Osteoblast (primary cell): ENCODE measurements at places on chromosomes 2 and 18. TPM values are rescaled to one million over a fixed set of nuclear protein-coding genes. Genes with fewer than 3 reads are reported as not detected.

- peaks cover 8% of the 10 kb centered on the region for H3K4me1 ChIP-seq
- no peaks in the 10 kb centered on the region for H3K36me3 ChIP-seq
- H3K4me3 ChIP-seq = no peak overlapping the region
- no peaks in the 10 kb centered on the region for H3K27me3 ChIP-seq
- H3K27ac ChIP-seq = no peak overlapping the region
- DNase-seq = no peak
Observed at GRCh38 chr2:37370666-37371065, 26.2 kb downstream of the QPCT start.

- DNase-seq = peak; percentile 62
- H3K4me1 ChIP-seq = peaks cover 21% of the 10 kb centered on the region
- no peak overlapping the region for H3K27ac ChIP-seq
- H3K27me3 ChIP-seq = peaks cover 37% of the 10 kb centered on the region
Observed at GRCh38 chr18:49560624-49561288, 1.1 kb upstream of the LIPG start.

GRCh38 chr2:117523267-117523666 lies 291.2 kb upstream of the DDX18 start:
- no peaks in the 10 kb centered on the region for H3K4me1 ChIP-seq
- no peak overlapping the region for H3K4me3 ChIP-seq
- no peak overlapping the region for H3K27ac ChIP-seq
- no peaks in the 10 kb centered on the region for H3K27me3 ChIP-seq

- H3K36me3 ChIP-seq = peaks cover 30% of the 10 kb centered on the region
- H3K4me3 ChIP-seq = no peak overlapping the region
- H3K4me1 ChIP-seq = peaks cover 6% of the 10 kb centered on the region
- no peak for DNase-seq
- no peaks in the 10 kb centered on the region for H3K27me3 ChIP-seq
- no peak overlapping the region for H3K27ac ChIP-seq
Observed at GRCh38 chr2:37005118-37005868, 39.0 kb upstream of the STRN start.

- peak overlapping the region; percentile 42 for H3K27ac ChIP-seq
- H3K4me3 ChIP-seq = no peak overlapping the region
- H3K4me1 ChIP-seq = peaks cover 40% of the 10 kb centered on the region
Observed at GRCh38 chr2:67389788-67390187, 7.3 kb upstream of the ETAA1 start.

GRCh38 chr2:1793868-1794445 lies 49.6 kb upstream of the PXDN start:
- H3K36me3 ChIP-seq = no peaks in the 10 kb centered on the region
- H3K4me1 ChIP-seq = no peaks in the 10 kb centered on the region
- H3K4me3 ChIP-seq = no peak overlapping the region

DNA sequence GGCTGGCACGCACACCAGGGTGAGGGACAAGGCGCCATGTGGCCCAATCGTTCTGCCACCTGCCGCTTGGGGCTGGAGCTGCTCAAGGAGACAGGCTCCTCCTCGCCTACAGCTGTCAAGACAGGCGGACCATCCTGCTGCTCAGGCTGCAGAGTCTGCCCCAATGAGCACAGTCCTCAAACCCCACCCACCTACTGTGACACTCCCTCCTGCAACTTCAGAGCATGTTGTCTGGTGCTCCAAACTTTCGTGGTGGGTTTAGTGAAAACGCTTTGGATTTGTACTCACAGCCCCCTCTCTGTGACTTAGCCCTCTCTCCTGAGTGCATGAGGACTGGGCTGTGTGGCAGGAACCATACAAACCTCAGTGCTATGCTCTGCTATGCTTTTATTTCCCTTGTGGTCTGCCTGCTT lies 23.2 kb upstream of the SLC35F6 start:
- no peaks in the 10 kb centered on the region for H3K4me1 ChIP-seq
- H3K36me3 ChIP-seq = no peaks in the 10 kb centered on the region
- H3K4me3 ChIP-seq = no peak overlapping the region
- no peak overlapping the region for H3K27ac ChIP-seq

DNA sequence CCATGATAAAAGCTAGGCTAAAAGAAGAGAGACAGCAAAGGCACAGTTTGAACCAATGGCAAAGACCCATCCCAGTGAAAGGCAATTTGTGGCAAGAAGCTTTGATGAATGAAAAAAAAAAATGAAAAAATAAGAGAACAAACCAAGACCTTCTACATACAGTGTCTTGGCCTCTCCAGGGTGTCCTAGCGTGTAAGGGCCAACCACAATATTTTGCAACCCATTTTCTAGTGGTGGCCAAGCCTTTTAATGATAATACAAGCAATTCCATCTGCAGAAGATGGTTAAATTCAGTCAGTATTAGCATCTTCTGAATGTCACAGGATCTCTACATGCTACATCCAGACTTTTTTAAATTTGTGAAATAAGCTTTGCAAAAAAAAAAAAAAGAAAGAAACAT lies 270.4 kb downstream of the LRATD1 start:
- no peak overlapping the region for H3K4me3 ChIP-seq
- no peaks in the 10 kb centered on the region for H3K4me1 ChIP-seq
- no peak overlapping the region for H3K27ac ChIP-seq
- no peaks in the 10 kb centered on the region for H3K27me3 ChIP-seq
- DNase-seq = peak; percentile 13

DNA sequence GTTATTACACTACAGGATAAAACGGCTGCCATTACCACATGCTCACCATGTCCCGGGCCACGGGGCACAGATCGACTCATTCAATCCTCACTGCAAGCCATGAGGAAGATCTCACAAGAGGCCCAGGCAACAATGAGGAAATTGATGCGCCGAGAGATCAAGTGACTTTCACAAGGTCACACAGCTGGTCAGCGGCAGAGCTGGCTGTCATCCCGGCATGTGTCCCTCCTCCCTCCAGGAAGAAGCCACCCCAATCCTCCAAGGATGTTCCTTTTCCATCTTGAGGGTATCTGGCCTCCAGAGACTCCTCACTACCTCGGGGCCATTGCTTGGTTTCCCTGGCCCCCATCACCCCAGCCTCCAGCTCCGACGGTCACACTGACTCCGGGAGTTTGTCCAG lies 65.3 kb upstream of the GLI2 start:
- no peak for DNase-seq
- peaks cover 3% of the 10 kb centered on the region for H3K4me1 ChIP-seq
- no peaks in the 10 kb centered on the region for H3K36me3 ChIP-seq
- no peak overlapping the region for H3K27ac ChIP-seq
- no peak overlapping the region for H3K4me3 ChIP-seq

The LAMA3 gene
- 8.3 and 33.3 TPM in 2 replicates for total RNA-seq

- no peaks in the 10 kb centered on the region for H3K36me3 ChIP-seq
- no peak overlapping the region for H3K4me3 ChIP-seq
- no peaks in the 10 kb centered on the region for H3K27me3 ChIP-seq
- H3K27ac ChIP-seq = no peak overlapping the region
- H3K4me1 ChIP-seq = no peaks in the 10 kb centered on the region
Observed at GRCh38 chr2:215110918-215111317, 27.5 kb downstream of the ABCA12 start.

The TAF4B gene
- total RNA-seq = 4.7 and 5.1 TPM in 2 replicates

DNA sequence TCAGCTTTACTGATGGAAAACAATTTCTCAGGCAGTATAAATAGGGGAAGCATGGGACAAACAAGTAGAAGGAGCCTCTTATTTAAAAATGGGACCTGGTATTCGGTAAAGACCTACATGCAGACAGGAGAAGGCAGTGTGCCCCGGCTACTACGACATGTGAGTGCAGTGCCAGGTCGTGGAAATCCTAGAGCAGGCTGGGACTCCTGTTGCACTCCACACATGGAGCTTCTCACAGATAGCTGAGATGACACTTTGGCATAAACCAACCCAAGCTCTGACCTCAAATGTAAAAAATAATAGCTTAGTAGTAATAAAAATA lies 885 bp upstream of the DSEL start:
- no peaks in the 10 kb centered on the region for H3K27me3 ChIP-seq
- H3K4me1 ChIP-seq = peaks cover 44% of the 10 kb centered on the region
- DNase-seq = no peak

The TMBIM1 gene
- total RNA-seq = 155 and 187 TPM in 2 replicates

The FBXO36 gene
- total RNA-seq = 6.9 and 7.7 TPM in 2 replicates

The ZSWIM2 gene
- total RNA-seq = 0.29 TPM in 1 of 2 replicates, not detected in the other

The CYBRD1 gene
- 338 and 514 TPM in 2 replicates for total RNA-seq

DNA sequence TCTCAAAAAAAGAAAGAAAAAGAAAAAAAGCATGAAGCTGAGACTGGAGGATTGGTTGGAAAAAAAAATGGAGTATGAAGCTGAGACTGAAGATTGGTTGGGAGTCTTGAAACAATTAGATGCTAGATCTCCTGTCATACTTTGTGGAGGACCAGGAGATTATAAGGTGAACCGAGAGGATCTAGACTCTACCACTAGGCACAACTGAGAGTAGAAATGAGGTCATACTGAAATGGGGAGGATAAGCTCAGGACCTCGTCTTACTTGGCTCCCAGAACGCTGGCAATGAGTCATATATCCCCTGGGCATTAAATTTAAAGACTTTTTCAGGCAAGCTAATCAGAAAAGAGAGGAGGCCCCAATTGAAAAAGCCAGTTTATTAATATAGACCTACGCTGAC lies 3.3 kb upstream of the ORC2 start:
- H3K4me3 ChIP-seq = no peak overlapping the region
- H3K36me3 ChIP-seq = no peaks in the 10 kb centered on the region
- H3K4me1 ChIP-seq = peaks cover 28% of the 10 kb centered on the region
- H3K27ac ChIP-seq = peak overlapping the region; percentile 32
- H3K27me3 ChIP-seq = no peaks in the 10 kb centered on the region
- DNase-seq = peak; percentile 88

The SLC4A5 gene
- total RNA-seq = 0.36 and 2.7 TPM in 2 replicates

GRCh38 chr2:16952368-16952767 lies 286.7 kb upstream of the CYRIA start:
- H3K27ac ChIP-seq = no peak overlapping the region
- H3K4me3 ChIP-seq = no peak overlapping the region
- no peaks in the 10 kb centered on the region for H3K36me3 ChIP-seq
- no peaks in the 10 kb centered on the region for H3K27me3 ChIP-seq

DNA sequence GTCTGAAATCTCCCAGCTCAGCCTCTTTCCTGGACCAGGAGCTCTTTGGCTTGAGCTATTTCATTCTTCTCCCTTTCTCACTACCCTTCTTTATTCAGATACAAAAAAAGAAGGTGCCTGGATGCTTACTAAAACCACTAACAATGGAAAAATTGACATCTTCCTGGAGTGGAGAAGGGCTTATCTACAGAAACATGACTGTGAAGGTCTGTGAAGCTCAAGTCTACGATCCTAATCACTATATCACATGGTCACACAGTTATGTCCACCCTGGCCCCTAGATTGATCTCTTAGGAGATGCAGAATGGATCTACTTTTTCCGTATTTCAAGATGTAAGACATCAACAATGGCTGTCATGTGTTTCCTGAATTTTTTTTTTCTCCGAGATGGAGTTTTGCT lies 5.7 kb upstream of the KRCC1 start:
- no peak overlapping the region for H3K4me3 ChIP-seq
- DNase-seq = no peak
- H3K4me1 ChIP-seq = no peaks in the 10 kb centered on the region
- no peaks in the 10 kb centered on the region for H3K27me3 ChIP-seq

- H3K4me3 ChIP-seq = no peak overlapping the region
- H3K27me3 ChIP-seq = no peaks in the 10 kb centered on the region
- H3K4me1 ChIP-seq = no peaks in the 10 kb centered on the region
- peak; percentile 47 for DNase-seq
Observed at GRCh38 chr2:70939839-70940580, 4.3 kb downstream of the ATP6V1B1 start.

DNA sequence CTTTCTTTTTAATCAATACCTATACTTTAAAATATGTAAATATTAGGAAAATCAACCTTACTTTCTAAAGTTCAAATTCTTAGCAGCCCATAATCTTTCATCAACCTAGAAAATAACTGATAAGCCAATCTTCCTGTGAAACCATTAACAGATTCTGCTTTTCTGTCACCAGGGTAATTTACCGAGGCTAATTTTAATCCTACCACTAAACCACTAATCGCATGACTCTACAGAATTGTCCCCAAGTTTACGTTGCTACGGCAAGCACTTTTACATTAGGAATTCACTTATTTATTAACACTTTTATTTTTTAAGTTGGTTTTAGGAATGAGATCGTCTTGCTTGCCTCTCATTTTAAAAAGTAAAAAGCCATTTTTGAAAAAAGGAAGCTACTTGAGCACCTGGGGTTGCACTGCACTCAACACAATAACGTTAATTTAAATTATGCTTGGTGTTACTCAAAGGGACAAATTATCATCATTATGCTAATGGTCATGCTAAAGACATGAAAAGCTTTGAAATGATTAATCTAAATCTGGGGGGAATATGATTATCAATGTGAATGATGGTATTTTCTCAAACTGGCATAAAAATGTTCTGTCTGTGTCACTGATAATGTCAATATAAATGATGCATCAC lies 10.2 kb downstream of the ZNF516 start:
- H3K36me3 ChIP-seq = no peaks in the 10 kb centered on the region
- H3K27me3 ChIP-seq = no peaks in the 10 kb centered on the region
- no peak overlapping the region for H3K27ac ChIP-seq
- peaks cover 5% of the 10 kb centered on the region for H3K4me1 ChIP-seq

- DNase-seq = no peak
- H3K27me3 ChIP-seq = no peaks in the 10 kb centered on the region
- no peaks in the 10 kb centered on the region for H3K4me1 ChIP-seq
- H3K27ac ChIP-seq = no peak overlapping the region
Observed at GRCh38 chr2:58938988-58939387, 697.9 kb upstream of the FANCL start.

GRCh38 chr2:136059036-136059472 lies 58.9 kb downstream of the CXCR4 start:
- no peaks in the 10 kb centered on the region for H3K36me3 ChIP-seq
- H3K4me3 ChIP-seq = no peak overlapping the region
- no peak overlapping the region for H3K27ac ChIP-seq

DNA sequence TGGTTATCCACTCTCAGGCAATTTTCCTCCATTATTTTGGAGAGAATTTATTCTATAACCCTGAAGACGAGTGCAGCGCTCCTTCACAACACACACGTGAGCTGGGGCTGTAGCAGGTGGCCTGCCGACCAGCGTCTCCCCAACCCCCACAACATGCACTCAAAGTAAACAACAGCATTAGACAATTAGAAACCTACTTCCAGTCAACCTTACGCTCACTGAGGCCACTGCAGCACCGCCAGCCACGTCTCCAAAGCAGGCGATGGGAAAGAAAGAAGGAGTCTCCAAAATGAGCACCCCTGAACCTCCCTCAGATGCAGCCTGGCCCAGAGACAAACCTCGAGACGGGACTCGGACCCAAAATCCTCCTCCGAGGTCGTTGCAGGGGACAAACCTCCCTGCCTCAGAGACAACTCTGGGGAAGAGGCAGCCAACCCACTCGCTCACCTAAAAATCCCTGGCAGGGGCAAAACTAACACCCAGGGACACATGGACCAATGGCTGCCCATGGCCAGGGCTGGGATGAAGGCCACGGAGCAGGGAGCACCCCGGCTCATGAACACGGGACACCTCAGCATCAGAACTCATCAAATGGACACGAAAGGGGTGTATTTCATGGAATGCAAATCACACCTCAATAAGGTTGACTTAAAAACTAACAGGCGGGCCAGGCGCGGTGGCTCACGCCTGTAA lies 2.6 kb downstream of the SLC66A2 start:
- H3K27ac ChIP-seq = no peak overlapping the region
- peaks cover 11% of the 10 kb centered on the region for H3K4me1 ChIP-seq
- no peaks in the 10 kb centered on the region for H3K27me3 ChIP-seq
- H3K36me3 ChIP-seq = peaks cover 10% of the 10 kb centered on the region

GRCh38 chr2:61597300-61598289 lies 59.4 kb upstream of the XPO1 start:
- H3K36me3 ChIP-seq = no peaks in the 10 kb centered on the region
- no peak overlapping the region for H3K27ac ChIP-seq
- no peak overlapping the region for H3K4me3 ChIP-seq
- H3K27me3 ChIP-seq = no peaks in the 10 kb centered on the region
- no peak for DNase-seq
- no peaks in the 10 kb centered on the region for H3K4me1 ChIP-seq
